ENCODE measurements at places on chromosomes 11 and 22.

- no peak for DNase-seq
Observed at GRCh38 chr11:97844016-97844415, 1176.7 kb upstream of the CNTN5 start.

DNA sequence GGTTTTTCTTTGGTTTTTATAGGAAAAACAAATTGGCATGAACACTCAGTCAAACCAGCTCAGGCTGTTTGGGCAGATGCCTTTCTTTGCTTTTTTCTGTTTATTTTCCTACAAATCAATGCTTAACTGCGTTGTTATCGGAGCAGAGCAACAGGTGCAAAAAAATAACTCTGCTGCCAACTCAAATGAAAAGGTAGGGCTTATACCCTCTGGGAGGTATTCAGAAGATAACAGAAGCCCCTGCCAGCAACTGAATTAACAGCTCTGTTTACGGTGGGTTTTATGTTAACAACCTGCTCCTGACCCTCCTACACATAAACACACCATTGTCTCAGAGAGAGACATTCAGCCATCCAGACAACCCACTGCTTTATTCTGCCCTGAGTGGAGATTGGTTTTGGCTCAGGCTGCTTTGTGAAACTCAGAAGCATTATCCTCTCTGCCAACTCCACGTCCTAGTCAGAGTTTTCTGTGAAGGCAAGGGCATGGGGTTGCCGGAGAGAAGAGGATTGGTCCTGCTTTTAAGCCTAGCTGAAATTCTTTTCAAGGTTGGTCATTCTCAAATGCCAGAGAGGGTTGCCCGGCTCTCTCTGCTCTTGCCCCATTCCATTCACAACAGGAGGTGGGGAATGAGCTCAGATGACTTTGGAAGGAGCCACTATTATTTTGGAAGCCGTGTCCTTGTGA, 11.4 kb downstream of the EHF start:
- DNase-seq = no peak

DNA sequence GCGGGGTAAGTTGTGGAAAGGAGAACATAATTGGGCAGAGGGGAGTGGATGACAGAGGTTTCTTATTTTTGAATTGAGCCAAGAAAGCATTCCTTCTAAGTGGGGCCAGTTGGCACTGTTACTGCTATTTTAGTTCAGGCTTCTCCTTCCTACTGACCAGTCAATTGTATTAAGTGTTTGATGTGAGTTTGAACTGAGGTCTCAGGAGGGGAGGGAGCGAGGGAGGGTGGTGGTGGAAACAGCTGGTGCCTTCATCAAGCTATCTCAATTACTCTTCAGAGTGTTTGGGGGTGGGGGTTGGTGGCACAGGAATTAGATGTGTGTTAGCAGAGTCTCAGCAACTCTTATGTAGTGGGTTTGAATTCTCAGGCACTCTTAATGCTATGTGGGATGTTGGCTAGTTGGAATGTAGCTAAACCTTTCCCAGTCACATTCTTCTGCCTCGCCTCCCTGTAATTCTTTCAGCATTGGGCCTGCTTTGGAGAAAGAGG, 14.5 kb downstream of the CTNND1 start:
- no peak for DNase-seq

DNA sequence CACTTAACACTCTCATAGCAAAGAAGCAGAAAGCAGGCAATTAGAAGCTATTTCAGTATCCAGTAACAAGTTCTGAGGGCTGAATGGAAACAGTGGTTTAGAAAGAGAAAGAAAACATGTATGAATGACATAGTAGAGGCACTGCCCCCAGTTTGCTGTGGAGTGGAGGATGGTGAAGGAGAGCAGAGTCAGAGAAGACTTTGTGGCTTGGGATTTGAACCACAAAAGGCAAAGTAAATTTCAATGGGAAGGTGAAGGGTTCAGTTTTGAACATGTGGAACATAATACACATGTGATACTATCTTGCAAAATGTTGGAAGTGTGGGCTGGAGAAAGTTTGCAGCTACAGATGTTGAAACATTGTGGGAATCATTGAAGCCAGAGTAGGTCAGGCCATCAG, 81.4 kb downstream of the SNX19 start:
- DNase-seq = no peak

GRCh38 chr22:37276776-37277175, 5.5 kb upstream of the CYTH4 start:
- no peak for DNase-seq

DNA sequence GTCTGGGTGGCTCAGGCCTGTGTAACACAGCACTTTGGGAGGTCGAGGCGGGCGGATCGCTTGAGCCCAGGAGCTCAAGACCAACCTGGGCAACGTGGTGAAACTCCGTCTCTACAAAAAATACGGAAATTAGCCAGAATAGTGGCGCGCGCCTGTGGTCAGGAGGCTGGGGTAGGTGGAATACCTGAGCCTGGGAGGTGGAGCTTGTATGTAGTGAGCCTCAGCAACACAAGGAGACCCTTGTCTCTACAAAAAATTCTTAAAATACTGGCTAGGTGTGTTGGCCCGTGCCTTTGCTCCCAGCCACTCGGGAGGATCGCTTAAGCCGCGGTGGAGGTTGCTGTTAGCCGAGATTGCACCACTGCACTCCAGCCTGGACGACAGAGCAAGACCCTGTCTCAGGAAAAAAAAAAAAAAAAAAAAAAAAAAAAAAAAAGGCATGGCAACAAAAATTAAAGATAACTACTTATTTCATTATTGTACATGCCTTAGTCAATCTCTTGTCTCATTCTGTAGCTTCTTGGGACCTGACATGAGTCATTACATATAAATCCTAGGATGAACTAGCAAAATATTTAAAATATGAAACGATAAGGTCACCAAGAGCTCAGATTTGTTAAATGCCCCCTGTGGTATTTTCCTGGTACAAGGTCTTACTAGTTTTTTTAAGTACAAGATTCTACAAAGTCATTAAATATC, 1.1 kb downstream of the TAF1D start:
- no peak for DNase-seq

- DNase-seq = no peak
Observed at GRCh38 chr11:78261367-78261766, 72.6 kb downstream of the USP35 start.

DNA sequence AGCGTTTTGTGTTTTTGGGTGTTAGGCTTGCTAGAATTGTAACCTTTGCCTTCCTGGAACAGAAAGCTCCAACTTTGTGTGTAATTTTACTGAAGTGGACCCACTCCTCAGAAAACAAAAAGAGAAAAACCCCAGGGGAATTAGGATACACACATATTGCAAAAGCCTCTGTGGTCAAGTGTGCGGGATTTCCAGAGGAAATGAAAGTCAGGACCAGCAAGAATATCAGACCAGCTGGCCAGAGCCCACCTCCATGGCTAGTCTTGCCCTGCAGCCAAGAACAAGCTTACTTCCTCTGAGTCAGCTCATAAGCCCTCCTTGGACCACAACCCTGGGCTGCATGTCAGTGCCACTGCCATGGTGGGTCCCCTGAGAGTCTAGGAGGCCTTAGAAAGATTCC, 37.0 kb upstream of the FTH1 start:
- no peak for DNase-seq
